ENCODE measurements at places on chromosomes 6 and 20.
A peak's percentile ranks its signal among the peaks of the same experiment; 100 is the strongest.

- DNase-seq, result peak; percentile 43
Measured at GRCh38 chr6:133890711-133891148, 1.8 kb downstream of the TCF21 start.

DNA sequence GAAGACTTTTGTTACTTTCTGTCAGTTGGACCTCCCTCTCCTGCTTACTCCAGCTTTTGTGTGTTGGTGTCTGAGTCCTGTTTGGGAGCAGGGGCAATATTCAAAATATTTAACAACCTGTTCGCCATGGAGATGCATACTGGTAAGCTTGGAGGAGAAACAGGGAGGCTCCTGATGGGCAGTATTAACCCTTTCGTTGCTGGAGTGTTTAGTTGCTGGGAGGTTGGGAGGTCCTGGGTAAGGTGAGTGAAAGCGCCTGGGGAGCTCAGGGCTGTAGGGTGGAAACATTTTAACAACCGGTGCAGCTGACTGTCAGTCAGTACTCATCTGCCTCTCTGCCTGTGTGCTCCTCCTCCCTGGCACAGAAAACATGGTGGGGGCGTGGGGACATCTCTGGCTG, 4.2 kb downstream of the TULP1 start:
- DNase-seq, result no peak

DNA sequence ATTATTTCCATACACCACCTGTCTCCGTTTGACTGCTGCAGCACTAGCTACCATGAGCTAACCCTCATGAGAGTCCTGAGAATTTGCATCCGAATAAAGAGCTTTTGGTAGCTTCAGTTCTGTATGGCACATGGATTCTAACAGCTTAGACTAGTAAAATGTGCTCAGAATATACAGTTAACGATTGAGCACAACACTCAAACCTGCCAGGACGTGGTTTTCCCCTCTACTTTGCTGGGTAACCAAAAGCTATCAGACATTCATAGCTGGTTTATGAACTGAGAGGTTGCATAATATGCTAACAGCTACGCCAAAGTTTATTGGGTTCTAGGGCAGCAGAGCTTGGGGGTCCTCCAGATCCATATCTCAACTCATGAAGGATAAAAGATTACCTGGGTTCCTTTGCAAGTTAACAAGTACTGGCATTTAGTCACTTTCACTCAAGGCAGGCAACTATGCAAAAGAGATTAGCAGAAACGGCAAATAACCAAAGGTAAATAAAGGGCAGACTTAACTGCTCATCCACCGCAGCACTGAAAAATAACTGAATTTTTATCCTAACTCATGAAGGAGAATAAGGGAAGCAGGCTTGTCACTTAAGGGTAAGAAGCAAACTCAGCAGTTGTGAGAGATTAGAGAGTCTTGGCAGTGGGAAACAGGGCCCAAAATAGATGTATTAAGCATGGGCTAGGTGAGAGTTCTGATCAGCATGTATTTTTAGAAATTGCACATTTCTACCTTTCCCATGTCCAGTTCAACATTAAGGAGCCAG, 29.4 kb downstream of the NUDT3 start:
- DNase-seq, result no peak

- DNase-seq, result peak; percentile 15
Measured at GRCh38 chr6:10030942-10031537, 383.8 kb downstream of the TFAP2A start.

- no peak for DNase-seq
Measured at GRCh38 chr6:25943887-25944286, 13.4 kb upstream of the SLC17A2 start.
